Activated naive CD4-positive, alpha-beta T cell treated with anti-CD3 and anti-CD28 coated beads, Interleukin-2, amount 50 U/mL, for 16 hours (primary cell): ENCODE measurements at places on chromosomes 4 and X.
A peak's percentile ranks its signal among the peaks of the same experiment; 100 is the strongest.

GRCh38 chr4:145613566-145614232 lies 5.5 kb upstream of the MMAA start:
- no peak for DNase-seq

GRCh38 chrX:13226214-13226613 lies 93.6 kb downstream of the ATXN3L start:
- no peak for DNase-seq

- DNase-seq: peak; percentile 13
These were observed 50.1 kb downstream of the YTHDC1 start for GRCh38 chr4:68299492-68300457.

DNA sequence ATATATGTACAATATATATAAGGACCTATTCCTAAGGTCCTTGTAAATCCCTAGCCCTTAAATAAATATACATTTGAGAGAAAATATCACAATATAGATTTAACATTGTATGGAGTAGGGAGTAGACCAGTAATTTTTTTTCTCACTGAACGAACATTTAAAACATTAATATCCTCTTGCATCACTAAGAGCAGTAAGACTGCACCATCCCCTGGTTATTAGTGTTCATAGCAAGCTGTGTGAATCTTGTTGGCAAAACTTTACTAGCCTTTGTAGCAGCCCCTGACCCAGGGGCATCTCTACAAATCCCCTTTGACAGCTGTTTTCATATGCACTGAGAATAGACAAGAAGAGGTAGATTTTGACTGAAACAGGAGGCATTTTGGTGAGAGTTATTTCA lies 146.5 kb downstream of the IL1RAPL2 start:
- DNase-seq: no peak

DNA sequence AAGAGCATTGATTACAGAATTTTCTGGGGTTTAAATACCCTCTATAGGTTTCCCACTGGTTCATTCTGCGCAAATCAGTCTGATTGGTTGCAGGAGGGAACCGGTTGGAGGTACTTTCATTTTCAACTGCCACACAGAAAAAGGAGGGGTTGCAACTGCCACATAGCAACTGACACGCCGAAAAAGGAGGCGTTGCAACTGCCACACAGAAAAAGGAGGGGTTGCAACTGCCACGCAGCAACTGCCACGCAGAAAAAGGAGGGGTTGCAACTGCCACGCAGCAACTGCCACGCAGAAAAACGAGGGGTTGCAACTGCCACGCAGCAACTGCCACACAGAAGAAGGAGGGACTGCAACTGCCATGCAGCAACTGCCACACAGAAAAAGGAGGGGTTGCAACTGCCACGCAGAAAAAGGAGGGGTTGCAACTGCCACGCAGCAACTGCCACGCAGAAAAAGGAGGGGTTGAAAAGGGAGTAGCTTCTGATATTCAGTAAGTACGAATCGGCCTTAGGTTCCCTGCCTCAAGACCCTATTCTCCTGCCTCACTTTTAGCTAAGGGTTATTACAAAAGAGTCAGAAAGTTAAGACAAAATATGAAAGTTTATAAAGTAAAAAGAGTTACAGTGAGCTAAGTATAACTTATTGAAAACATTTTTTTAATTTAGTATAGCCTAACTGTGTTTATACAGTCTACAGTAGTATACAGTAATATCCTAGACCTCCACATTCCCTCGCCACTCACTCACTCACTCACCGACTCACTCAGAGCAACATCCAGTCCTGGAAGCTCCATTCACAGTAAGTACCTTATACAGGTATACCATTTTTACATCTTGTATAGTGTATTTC lies 431.8 kb downstream of the KCTD8 start:
- no peak for DNase-seq

- no peak for DNase-seq
These were observed 27.9 kb downstream of the TMEM184C start for GRCh38 chr4:147645099-147645498.

DNA sequence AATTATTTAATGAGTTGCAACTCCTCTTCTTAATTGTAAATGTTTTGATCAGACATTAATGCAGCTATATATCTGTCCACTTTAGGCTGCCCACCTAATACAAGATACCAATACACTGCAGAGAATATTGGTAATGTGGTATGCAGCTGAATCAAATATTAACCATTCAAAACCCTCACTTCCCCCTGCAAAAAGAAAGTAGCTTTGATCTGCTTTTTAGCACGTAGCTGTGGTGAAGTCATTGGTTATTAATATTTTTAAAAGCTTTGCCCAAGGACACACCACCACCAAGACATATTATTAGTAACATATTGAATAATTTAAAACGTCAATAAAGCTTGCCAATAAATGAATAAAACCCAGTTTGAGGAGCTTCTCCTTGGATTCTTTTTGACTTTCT lies 28.6 kb upstream of the CYP2U1 start:
- DNase-seq: no peak

DNA sequence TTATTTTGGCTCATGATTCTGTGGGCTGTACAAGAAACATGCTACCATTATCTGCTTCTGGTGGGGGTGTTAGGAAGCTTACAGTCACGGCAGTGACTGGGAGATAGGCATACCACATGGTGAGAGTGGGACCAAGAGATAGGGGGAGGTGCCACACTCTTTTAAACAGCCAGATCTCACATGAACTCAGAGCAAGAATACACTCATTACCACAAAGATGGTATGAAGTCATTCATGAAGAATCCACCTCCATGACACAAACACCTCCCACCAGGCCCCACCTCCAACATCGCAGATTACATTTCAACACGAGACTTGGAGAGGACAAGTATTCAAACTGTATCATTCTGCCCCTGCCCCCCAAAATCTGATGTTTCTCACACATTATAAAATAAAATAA lies 2396.7 kb downstream of the PCDH7 start:
- DNase-seq: no peak

- DNase-seq: peak; percentile 27
These were observed 17.2 kb downstream of the RASGEF1B start for GRCh38 chr4:81454499-81454898.

- no peak for DNase-seq
These were observed 171.2 kb upstream of the NWD2 start for GRCh38 chr4:37073226-37073840.

GRCh38 chr4:2080429-2081300 lies 21.5 kb downstream of the NAT8L start:
- peak; percentile 9 for DNase-seq

DNA sequence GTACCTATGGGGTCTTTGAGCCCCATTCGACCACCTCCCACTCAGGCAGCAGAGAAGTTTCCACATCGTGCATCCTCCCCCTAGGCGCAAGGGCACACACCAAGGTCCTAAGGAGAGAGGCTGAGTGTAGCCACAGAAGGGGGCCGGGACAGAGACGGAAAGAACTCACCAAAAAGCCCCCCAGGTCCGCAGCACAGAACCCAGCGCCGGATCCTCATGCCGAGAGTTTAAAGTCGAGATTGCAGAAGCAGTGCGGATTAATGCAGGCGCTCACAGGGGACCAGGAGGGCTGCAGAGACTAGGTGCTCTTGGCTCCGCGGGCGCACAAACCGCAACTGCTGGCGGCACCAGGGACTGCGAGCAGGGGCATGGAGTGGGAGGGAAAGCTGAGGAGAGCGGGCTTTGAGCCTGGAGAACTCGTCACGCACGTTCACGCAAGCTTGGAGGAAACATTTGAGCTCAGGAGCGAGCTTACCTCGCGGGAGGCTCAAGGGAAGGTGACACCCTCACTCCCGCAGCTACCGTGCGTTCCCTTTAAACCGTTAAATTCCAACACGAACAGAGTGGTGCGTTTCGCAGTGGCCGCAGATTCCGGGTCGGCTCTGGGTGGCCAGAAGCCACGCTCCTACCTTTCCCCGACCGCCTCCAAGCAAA lies 8.5 kb downstream of the NKX3-2 start:
- DNase-seq: no peak

DNA sequence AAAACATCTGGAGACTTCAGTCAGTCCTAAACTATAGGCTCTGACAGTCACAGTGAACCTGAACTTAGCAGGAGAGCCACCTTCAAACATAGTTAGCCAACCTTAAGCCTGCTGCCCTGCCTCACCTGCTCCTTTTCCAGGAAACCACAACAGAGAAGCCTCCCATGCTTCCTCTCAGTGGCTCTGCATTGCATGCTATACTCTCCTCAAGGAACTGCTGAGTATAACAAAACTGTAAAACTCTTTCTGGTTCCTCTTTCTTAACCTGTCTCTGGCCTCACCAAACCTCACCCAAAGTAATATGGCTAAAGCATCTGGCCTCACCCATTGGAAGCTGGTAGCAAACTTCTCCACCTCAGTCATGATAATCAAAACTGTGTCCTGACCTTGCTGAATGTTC lies 122.1 kb downstream of the ANKRD50 start:
- no peak for DNase-seq

DNA sequence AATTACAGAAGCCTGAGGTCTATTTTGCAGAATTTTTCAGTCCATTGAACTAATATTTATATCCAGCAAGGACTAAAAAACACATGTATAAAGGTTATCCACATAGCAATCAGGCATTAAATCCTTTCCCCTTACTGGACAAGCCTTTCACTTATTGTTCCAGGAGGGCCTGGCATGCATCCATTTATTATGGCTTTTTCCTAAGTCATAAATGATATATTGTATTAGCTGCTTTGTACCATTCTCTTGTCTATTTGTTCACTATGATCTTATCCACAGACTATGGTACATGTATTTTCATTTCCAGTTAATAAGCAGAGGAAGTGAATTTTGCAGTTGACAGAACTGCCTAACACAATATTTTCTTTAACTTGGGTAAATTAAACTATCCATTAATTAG lies 105.4 kb upstream of the ANK2 start:
- DNase-seq: no peak

- DNase-seq: no peak
These were observed 166.7 kb upstream of the RPS6KA3 start for GRCh38 chrX:20433388-20433775.

GRCh38 chr4:82770607-82771006 lies 28.0 kb downstream of the SCD5 start:
- DNase-seq: no peak

- DNase-seq: no peak
These were observed 45.4 kb upstream of the WWC2 start for GRCh38 chr4:183053681-183054080.

DNA sequence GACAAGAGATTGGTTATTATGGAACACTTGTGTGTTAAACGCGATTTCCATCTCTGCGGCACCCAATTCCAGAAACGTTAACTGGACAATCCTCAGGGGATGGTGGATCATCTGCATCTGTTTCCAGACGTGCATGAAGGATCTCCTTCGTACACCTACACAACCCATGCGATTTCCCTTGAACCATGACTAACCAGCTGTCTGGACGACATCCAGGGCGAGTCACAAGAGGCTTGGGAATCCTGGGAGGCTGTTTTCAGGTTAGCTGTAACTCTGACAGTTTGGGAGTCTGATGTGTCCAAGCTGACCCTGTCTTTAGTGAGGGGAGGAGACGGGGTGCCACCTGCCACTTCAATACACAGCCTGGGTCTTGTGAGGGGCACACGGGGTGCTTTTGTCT lies 84.5 kb downstream of the GATB start:
- DNase-seq: no peak

DNA sequence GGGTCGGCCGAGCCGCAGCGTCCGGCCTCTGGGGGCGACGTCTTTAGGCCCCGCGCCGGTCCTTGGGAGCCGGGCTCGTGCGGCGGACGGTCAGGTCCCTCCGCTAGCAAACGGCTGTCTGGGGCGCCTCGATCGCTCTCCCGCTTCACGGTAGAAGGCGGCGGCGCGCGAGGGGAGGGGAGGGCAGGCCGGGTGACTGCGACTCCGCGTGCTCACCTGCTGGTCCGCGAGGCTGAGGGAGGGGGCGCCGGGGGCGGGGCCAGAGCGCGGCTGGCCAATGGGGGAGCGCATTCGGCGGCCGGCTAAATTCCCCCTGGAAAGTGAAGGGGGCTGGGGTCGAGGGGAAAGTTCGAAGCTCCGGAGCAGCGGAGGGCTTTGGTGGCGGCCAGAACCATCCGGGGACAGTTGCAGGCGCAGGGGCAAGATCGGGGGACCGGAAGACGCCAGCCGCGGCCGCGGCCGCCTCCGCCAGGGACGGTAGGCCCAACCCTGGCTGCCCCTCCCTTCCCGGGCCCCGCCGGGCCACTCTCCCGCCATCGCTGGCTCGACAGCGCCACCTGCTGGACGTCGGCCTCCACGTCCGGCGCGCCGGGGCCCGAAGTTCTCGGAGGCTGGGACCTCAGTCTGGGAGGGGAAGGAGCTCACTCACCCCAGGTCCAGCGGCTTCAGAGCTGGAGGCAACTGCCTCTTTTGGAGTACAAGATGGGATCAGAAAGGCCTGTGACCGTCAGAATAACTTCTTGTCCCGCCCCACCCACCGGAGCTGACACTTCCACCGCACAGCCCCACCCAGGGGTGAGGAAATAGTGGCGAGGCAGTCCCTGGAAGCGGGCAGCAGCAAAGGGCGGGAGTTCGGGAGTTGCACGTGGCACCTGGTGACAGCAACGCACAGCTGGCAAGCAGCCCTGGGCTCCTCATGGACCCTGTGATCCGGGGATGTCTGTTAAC lies 49.9 kb downstream of the ELF4 start:
- DNase-seq: peak; percentile 80

DNA sequence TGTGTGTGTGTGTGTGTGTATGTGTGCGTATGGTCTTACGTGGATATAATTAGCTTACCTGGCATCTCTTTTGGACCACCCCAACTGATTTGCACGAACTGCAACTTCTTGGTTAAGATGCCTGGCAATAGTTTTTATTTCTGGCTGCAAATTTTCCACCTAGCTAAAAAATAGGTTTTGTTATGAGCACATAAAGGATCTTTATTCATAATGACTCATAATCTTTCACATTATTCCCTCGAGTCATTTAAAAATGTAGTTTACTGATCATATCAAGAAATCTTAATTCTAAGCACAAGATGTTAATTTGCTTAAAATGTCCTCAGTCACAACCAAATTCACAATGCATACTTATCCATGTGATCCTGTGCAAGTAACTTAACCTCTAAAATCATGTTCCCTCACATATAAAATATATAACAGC lies 1.5 kb downstream of the COX18 start:
- DNase-seq: peak; percentile 45

- no peak for DNase-seq
These were observed 39.5 kb downstream of the FHDC1 start for GRCh38 chr4:152975380-152976211.

- DNase-seq: no peak
These were observed 289.8 kb downstream of the ARHGAP10 start for GRCh38 chr4:148021686-148022085.

- no peak for DNase-seq
These were observed 61.0 kb downstream of the SEPSECS start for GRCh38 chr4:25098964-25099891.

DNA sequence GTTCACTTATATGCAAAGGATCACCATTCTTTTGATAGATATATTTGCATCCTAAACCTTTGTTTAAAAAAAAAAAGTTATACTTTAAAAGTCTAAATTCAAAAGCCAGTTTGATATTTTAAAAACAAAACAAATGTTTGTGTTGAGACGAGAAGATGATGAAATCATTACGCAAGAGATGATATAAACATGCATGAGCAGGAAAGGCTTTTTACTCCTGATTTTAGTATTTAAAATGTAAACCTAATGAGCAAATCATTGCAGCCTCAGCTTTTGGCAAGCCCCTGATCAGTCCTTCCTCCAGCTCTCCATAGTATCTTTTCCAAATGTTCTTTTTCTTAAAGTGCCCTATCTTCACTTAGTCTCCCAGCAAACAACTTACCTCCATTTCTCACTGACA lies 115.6 kb downstream of the ARAP2 start:
- DNase-seq: no peak
